ENCODE measurements at places on chromosomes 2 and 18.

GRCh38 chr2:227237786-227238185 is 73.4 kb downstream of the COL4A3 start:
- no peak for DNase-seq

- no peak for DNase-seq
Observed at GRCh38 chr2:147250652-147251356, 594.0 kb upstream of the ACVR2A start.

GRCh38 chr2:233838726-233839446 is 15.4 kb downstream of the HJURP start:
- no peak for DNase-seq

GRCh38 chr18:49029628-49030027 is 78.9 kb upstream of the SMAD7 start:
- no peak for DNase-seq

DNA sequence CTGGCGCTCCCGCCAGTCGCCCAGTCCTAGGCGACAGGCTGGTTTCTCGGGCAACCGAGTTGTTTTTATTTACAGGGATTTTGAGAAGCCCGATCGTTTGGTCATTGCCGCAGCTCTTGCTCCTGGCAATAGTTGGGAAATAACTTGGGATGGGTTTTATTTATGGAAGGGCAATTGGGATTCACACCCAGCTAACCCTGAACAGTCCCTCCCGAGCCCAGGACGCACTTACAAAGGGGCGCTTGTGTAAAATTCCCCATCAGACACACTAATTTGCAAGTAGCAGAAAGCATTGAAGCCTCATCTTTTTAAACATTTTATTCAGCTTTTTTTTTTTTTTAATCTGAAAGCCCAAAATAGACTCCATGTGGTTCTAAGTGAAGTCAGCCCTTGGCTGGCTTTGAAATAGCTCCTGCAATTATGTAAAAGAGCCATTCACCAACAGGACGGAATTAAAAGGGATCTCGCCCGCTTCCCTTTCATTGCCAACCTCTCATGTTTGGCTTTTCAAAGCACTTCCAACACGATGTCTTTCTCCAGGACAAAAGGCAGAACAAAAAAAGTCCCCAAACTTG is 3.6 kb upstream of the GBX2 start:
- DNase-seq, result no peak

DNA sequence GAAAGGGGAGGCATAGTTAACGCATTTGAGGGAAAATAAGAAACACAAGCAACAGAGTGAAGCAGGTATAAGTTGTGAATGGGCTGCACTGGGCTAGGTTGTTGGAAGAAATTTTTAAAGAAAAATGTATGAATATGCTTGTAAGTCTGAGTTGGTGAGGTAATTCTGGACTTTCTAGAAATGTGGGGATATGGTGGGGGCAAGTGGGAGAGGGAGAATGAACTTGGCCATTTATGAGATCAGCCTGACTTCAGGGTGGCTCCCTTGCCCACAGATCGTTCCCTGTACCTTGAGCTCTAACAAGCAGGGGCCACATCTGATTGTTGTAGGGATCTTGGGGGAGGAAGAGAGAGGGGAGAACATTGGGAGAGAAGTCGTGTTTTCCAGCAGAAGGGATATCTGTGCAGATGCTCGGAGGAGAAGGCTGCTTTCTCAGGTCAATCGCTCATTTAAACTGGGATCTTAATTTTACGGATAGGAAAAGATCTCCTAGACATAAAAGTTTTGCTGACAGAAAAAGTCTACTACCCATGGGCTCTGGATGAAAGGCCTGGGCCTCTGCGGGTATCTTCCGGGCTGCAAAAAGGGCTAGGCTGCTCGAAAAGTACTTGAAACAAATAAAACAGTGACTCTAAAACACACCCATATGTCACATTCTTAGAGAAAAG is 42.5 kb upstream of the FZD5 start:
- DNase-seq, result no peak

DNA sequence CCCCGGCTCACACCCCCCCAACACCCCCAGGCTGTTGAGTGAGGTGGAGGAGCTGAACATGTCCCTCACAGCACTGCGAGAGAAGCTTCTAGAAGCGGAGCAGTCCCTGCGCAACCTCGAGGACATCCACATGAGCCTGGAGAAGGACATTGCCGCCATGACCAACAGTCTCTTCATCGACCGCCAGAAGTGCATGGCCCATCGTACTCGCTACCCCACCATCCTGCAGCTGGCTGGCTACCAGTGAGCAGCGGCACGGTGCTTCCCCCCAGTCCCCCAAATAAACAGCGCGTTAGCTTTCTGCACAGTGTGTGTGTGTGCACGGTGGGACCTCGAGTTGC is 5.3 kb downstream of the TEKT4 start:
- no peak for DNase-seq

GRCh38 chr2:201200345-201200744 is 17.4 kb downstream of the CASP10 start:
- DNase-seq, result no peak

DNA sequence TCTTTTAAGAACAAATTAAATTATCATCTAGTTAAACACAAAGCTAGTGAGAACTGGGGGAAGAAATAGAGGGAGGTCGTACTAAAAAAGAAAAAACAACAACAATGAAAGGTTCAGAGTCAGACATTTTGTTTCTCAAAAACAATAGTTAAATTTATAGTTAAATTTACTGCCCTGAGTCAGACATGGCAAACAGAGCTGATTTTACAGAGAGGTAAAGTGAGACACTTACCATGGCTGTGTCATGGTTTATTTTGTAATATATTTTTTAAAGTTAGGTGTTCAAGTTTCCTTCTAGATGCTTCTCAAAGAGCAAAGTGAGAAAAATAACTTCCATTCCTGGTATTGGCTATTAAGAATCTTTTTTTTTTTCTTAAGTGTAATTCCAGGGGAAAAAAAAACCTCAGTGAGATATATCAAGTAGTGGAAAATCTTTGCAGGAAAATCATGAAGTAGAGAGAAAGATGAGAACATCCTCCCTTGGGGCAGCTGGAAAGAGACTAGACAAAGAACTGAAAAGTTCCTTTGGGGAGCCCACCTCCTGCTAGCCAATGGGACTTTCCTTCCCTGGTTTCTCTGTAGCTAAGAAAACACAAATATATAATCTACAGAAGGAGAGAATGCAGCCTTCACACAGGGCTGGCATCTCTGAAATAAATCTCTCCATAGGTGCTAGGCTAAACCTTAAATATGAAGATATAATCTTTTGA is 12.3 kb downstream of the KLF7 start:
- DNase-seq, result no peak

GRCh38 chr2:209305746-209306196 is 118.1 kb upstream of the MAP2 start:
- DNase-seq, result no peak

DNA sequence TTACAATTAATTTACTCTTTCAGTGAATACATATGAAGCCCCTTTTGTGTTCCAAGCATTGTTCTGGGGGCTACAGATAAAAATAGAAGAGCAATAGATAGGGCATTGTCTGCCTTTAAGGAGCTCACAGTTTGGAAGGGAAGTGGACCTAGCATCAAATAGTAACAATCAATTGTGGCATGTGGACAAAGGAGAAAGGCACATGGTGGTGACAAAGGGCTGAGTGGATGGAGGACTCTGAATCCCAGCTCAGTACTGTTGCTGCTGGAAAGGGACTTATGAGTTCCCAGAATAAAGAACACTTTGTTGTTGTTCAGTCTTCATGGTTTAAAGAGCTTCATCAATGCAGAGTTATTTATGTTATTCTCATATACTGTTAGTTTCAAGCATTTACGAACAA is 217.7 kb downstream of the HRH4 start:
- DNase-seq, result no peak

DNA sequence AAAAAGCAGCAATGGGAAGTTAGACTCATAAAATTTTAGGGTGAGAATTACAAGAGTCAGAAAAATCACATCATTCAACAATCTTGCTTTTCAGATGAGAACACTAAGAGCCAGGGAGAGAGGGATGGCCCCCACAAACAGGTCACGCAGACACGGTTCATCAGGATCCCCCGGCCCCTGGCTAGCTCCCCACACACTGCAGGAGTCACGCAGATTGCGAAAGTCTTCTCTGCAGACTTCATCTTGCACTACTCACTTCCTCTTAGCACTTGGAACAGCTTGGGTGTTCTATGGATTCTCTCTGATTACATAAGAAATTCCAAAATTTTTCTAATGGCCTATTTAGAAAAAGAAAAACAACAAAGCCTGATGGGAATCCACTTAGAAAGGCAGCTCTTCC is 21.6 kb upstream of the SULT1C2 start:
- no peak for DNase-seq

GRCh38 chr2:117536139-117536538 is 278.4 kb upstream of the DDX18 start:
- no peak for DNase-seq

DNA sequence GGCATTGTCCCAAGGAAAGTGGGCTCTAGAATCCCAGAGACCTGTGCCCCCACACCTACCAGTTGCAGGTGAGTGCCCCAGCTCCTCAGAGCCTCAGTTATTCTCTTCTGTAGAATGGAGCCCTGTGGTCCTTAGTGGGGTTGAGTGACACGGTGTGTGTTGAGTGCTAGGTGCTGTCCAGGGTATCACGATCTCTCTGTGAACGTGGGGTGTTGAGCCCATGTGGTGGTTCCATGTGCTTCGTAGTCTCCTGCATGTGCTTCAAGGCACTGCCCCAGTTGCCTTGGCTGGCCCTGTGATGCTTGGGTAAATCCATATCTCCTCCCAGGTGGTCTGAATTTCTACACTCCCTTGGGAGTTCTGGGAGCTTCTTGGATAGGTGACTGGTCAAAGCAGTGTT is 54.9 kb downstream of the SH3RF3 start:
- DNase-seq, result no peak

DNA sequence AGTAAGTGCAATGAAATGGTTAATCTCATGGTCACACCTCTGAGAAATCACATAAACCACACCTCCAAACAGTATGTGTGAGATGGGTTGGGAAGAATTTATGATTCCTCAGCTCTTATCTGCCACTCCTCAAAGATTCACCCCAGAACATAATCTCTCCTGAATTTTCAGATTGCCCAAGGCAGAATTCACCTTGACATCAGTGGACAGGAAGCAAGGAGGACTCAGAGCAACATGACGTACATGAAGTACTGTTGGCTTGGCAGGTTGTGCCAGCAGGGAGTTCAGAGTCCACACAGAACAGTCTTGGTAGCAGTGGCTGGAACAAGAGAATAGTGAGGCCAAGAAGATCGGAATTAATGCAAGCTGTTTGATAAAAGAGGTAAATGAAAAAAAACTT is 31.7 kb upstream of the CYBRD1 start:
- no peak for DNase-seq

GRCh38 chr18:39205565-39206195 is 1640.1 kb upstream of the CELF4 start:
- no peak for DNase-seq

DNA sequence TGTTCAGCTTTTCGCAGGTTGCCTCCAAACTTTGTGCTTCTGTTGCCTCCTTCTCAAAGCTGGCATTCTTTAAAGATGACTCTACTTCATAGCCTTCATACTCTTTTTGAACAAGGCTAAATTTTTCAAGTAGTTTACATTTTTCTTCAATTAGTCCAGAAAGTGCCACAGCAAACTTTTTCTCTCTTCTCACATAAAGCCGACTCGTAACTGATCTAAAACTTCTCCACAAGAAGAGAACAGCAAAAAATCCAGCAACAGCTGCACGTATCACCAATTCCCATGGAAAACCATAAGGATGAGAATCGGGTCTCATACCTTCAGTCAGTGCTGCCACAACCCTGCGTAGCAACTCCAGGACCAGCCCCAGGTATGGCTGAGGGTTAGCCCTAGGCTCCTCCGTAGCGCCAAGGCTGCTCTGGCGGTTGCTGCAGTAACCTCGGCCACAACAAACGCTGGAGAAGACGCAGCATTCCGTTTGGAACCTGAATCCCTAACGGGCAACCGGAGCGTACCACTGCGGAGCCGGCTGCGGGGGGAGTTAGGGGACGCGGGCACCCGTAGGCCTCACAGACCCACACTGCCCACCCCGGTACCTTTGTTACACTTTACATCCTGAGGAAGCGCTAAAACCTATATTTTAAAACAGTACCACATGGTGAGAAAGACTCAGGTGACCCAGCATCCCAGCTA is at the start of gene CTAGE1:
Gene CTAGE1, minus strand, starts transcription at position 420 of the 693 bp plus-strand sequence. Its CDS starts 104 bp downstream, at position 316.
- no peak for DNase-seq

DNA sequence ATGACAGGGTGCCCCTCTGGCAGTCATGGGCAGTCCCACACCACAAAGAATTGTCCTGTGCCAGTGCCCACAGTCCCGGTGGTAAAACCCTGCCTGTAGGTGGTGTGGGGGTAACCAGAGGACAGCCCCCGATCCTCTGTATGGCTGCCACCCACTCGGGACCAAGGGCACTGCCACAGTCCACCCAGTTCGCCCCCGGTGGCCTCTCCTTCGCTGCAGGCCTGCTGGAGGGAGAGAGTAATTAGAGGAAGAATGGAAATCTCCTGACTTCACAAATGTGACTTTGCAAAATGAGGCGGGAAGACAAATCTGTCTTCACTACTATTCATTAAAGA is 11.4 kb downstream of the GBX2 start:
- no peak for DNase-seq

DNA sequence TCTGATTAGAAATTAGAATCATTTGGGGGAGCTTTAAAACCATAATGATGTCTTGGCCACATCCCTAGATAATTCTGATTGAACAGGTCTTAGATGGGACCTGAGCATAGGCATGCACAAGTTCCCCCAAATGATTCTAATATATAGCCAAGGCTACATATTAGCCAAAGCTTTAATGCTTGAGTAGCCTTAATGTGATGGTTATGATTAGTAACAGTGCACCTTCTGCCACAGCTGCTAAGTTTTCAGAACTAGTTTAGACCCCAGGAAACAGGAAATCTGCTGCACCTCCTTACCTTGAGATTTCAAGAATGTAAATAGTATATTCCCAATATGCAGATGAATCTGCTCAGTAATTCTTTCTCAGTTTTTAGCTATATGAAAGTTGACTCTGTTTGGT is 119.8 kb downstream of the PTPN4 start:
- DNase-seq, result no peak

DNA sequence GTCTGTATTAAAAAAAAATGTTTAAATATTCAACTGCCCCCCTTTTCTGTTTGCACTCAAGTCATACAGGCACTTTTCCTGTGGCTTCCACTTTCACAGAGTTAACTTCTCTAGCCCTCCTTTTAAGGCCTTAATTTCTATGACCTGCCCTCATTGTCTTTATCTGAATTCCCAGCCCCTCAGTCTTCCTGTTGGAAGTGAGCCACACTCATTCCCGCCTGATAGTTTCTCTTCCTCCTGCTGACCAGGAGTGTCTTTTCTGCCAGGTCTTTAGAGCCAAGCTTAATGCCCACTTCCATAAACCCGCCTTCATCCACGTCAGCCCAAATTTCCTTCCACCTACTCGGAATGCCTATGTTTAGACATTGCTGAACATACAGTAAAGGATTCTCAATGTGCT is 10.5 kb downstream of the COPS8 start:
- no peak for DNase-seq
